ENCODE measurements at places on chromosomes 16 and 17.

- no peak for DNase-seq
Measured at GRCh38 chr16:17154981-17155380, 315.8 kb downstream of the XYLT1 start.

- no peak for DNase-seq
Measured at GRCh38 chr17:42058063-42058462, 7.7 kb upstream of the C17orf113 start.

GRCh38 chr17:77952368-77952767 lies 6.1 kb upstream of the TNRC6C start:
- no peak for DNase-seq

GRCh38 chr17:43945074-43945829 lies 3.0 kb upstream of the PPY start:
- DNase-seq: no peak

DNA sequence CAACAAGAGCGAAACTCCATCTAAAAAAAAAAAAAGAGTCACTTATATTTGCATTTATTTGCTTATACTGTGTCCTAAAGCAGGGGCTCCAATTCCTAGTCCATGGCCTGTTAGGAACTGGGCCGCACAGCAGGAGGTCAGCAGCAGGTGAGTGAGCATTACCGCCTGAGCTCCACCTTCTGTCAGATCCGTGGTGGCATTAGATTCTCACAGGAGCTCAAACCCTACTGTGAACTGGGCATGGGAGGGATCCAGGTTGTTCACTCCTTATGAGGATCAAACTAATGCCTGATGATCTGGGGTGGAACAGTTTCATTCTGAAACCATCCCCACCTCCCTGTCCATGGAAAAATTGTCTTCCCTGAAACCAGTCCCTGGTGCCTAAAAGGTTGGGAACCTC lies 24.9 kb downstream of the ITGB3 start:
- no peak for DNase-seq

DNA sequence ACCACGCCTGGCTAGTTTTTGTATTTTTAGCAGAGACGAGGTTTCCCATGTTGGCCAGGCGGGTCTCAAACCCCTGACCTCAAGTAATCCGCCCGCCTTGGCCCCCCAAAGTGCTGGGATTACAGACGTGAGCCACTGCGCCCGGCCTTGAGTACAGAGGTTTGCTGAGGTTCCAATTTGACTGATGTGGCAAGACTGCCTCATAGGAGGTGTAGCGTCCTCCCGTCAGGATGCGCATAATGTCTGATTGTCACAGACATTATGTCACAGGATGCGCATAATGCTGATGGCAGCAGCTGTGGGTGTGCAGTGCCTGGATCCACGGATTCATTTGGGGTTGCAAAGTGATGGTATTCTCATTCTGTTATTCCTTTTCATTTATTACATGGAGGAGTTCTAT lies 45.2 kb downstream of the HAPSTR1 start:
- no peak for DNase-seq

- peak; percentile 54 for DNase-seq
Measured at GRCh38 chr16:9092282-9092977, 986 bp downstream of the HAPSTR1 start.

GRCh38 chr16:21268236-21268635 lies 9.9 kb downstream of the CRYM start:
- no peak for DNase-seq

- DNase-seq: no peak
Measured at GRCh38 chr17:66716236-66717026, 118.5 kb upstream of the CACNG5 start.

- no peak for DNase-seq
Measured at GRCh38 chr16:14564861-14565687, 65.0 kb downstream of the PARN start.

GRCh38 chr17:57739402-57740234 lies 5.5 kb downstream of the CCDC182 start:
- no peak for DNase-seq

GRCh38 chr17:28580959-28581358 lies 4.3 kb upstream of the ALDOC start:
- DNase-seq: no peak

DNA sequence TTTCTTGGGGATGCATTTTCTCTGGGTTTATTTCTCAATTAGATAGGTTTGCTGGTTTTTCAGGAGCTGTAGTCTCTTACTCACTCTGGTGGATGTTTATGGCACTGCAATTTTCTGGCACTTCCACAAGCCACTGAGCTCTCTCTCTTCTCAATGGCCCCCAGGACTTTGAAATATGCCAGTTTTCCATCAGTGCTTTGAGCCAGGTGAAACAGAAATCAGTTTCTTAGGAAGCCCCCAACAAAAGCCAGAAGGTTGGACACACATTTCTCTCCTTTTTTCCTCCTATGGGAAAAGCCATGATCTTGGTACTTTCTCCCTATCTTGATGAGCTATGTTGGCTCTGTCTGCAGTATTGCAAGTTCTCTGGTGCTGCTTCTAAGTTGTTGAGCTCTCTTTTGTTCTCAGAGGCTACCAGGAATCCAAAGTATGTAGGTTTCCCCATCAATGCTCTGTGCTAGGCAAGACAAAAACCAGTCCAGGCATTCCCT lies 90.7 kb upstream of the SMIM36 start:
- no peak for DNase-seq

DNA sequence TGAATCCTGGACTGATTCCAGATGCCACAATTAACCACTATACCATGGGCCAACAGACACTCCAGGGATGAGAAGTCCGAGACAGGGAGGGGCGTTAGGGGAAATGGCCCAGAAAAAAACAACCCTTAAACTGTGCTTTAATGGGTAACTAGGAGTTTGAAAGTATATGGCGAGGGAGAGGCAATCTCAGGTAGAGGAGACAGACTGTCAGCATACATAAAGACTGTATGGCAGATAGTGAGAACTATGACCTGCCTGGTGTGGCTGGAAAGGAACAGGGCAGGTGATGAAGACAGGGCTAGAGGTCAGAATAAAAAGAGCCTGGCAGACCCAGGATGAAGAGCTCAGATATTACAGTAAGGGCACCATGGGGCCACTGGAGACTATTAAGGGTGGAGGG lies 8.1 kb downstream of the ZZEF1 start:
- DNase-seq: no peak

- DNase-seq: no peak
Measured at GRCh38 chr17:74898376-74898946, 5.0 kb upstream of the FADS6 start.

- DNase-seq: no peak
Measured at GRCh38 chr17:78737332-78737731, 44.7 kb downstream of the CYTH1 start.

All from stimulated activated CD4-positive, alpha-beta T cell treated with anti-CD3 and anti-CD28 coated beads, Interleukin-1b, Interleukin-23, amount 100 ng/mL, for 4 hours (primary cell).